ENCODE measurements at places on chromosomes 5 and 9. TPM values are rescaled to one million over a fixed set of nuclear protein-coding genes. Genes with fewer than 3 reads are reported as not detected.

ANKRD31 gene
- 2.8 TPM for total RNA-seq

TMEFF1 gene
- not detected for total RNA-seq

HCN1 gene
- not detected for total RNA-seq

HAVCR1 gene
- 26.5 TPM for total RNA-seq

NR2F1 gene
- total RNA-seq, result not detected

CREBRF gene
- total RNA-seq, result 99.4 TPM

SPATA31E1 gene
- total RNA-seq, result not detected

CD14 gene
- total RNA-seq, result 4.6 TPM

WDR31 gene
- 1.2 TPM for total RNA-seq

IL13 gene
- 0.31 TPM for total RNA-seq

SLC27A6 gene
- total RNA-seq, result not detected

IL9 gene
- total RNA-seq, result not detected

IFNA14 gene
- total RNA-seq, result not detected
